ENCODE measurements at places on chromosomes 12 and 14.
A peak's percentile ranks its signal among the peaks of the same experiment; 100 is the strongest.

GRCh38 chr14:104001003-104001402 is 58.7 kb upstream of the RD3L start:
- no peak for DNase-seq

DNA sequence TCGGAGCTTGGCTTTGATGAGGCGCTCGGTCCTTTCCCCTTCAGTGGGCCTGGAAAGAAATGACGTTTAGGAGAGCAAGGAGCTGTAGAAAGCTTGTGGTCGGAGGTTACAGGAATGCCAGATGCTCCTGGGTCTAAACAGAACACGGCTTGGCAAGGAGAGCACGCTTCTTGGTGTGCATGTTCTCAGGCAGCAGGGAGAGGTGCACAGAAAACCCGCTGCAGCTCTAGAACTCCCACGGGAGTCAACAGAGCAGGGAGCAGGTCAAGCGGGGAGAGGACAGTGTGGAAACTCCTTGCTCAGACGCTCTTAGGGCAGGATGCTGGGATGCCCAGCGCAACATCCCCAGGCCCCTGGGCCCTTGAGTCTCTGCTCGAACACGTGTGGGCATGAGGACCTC is 51.0 kb downstream of the SSH1 start:
- no peak for DNase-seq

GRCh38 chr14:91032248-91032647 is 28.2 kb downstream of the RPS6KA5 start:
- no peak for DNase-seq

DNA sequence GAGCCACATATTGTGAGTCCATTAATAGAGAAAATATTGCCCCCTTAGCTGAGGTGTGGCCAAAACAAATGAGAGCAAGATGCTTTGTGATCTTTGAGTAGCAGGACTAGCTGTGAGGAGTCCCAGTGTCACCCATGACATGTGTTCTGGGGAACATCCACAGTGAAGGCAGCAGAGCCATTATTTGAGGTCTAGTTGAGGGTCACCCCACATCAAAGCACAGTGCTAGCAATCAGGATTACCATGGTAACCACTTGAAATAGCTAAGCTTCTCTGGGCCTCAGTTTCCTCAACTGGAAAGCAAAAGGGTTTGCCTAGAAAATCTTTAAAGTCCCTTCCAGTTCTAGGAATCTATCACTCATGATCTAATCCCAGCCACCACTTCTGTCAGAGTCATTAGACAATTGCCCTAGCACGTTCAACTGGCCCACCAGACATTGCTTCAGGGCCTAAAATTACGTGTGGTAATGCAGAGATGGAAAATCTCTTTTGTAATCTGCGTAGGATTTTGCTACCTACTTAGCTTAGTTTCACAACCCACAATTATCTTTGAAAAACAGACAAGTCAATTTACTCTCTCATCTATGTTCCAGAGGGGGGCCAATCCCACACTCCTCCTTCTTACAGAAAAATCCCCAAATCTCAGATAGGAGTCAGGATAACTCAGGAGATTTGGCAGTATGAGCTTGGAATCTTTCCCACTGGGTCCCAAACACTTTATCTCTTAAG is 251.2 kb upstream of the EGLN3 start:
- no peak for DNase-seq

DNA sequence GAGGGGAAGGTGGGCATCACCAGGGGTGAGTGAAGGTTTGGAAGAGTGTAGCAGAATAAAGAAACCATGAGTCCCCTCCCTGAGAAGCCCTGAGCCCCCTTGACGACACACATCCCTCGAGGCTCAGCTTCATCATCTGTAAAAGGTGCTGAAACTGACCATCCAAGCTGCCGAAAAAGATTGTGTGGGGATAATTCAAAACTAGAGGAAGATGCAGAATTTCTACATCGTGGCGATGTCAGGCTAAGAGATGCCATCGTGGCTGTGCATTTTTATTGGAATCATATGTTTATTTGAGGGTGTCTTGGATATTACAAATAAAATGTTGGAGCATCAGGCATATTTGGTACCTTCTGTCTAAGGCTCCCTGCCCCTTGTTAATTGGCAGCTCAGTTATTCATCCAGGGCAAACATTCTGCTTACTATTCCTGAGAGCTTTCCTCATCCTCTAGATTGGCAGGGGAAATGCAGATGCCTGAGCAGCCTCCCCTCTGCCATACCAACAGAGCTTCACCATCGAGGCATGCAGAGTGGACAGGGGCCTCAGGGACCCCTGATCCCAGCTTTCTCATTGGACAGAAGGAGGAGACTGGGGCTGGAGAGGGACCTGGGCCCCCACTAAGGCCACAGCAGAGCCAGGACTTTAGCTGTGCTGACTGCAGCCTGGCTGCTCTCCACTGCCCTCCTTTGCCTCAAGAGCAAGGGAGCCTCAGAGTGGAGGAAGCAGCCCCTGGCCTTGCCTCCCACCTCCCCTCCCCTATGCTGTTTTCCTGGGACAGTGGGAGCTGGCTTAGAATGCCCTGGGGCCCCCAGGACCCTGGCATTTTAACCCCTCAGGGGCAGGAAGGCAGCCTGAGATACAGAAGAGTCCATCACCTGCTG is 7.0 kb downstream of the SERPINA1 start:
- DNase-seq: no peak

- DNase-seq: no peak
These were observed 20.8 kb downstream of the TXNDC16 start for GRCh38 chr14:52531481-52531880.

DNA sequence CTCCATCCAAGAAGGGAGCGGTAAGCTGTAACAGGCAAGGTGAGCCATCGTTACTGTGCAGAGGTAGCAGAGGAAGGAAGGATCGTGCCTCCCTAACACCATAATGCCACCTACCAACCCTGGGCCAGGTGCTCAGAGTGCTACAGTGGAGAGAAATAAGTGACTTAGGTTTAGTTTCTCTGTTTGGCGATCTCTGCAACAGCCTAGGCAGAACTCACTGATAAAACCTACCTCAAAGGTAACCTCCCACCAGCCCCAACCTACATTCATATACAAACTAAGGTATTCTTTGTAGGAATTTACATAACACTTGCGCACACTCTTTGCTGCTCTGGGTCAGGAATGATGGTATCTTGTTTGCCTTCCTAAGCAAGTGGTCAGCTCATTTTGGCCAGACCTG is 93.4 kb upstream of the TMEM132D start:
- DNase-seq: no peak

- no peak for DNase-seq
These were observed 131.2 kb downstream of the HMGA2 start for GRCh38 chr12:65955452-65955851.

- DNase-seq: no peak
These were observed 532.5 kb downstream of the VRK1 start for GRCh38 chr14:97329701-97330100.

DNA sequence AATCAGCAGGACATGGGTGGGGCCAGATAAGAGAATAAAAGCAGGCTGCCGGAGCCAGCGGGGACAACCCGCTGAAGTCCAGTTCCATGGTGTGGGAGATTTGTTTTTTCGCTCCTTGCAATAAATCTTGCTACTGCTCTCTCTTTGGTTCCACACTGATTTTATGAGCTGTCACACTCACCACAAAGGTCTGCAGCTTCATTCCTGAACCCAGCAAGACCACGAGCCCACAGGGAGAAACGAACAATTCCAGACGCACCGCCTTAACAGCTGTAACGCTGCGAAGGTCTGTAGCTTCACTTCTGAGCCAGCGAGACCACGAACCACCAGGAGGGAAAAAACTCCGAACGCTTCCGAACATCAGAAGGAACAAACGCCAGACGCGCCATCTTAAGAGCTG is 2.8 kb upstream of the CNIH1 start:
- DNase-seq: no peak

DNA sequence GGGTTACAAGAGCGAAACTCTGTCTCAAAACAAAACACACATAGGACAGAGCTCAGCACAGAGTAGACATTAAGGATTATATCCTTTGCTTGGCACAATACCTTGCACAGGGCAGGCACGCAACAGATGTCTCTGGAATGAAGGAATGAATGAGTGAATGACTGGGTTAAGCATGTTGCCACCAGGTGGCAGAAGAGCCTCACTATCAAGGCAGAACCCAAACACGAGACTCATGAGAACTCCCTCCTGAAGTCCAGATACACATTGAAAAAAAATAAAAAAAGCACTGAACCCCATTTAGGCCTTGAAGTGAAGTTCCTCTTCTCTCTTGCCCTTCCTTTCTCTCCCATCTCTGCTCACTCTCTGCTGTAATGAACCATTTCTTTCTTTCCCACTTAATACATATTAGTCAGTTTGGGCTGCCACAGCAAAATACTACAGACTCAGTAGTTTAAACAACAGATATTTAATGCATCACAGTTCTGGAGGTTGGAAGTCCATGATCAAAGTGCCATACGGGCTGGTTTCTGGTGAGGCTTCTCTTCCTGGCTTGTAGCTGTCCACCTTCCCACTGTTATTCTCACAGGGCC is 26.6 kb upstream of the LTA4H start:
- DNase-seq: peak; percentile 62

GRCh38 chr14:55754471-55754870 is 174.5 kb downstream of the KTN1 start:
- no peak for DNase-seq

GRCh38 chr12:109588461-109589239 is 15.1 kb downstream of the MVK start:
- no peak for DNase-seq
